Karpas-422 (cell line): ENCODE measurements at places on chromosomes 2 and 18. TPM values are rescaled to one million over a fixed set of nuclear protein-coding genes. Genes with fewer than 3 reads are reported as not detected.

Gene FEZ2
- total RNA-seq, result 32.7 and 37.7 TPM in 2 replicates

Gene LCT
- total RNA-seq, result 0.14 and 0.19 TPM in 2 replicates

Gene POTEJ
- total RNA-seq, result not detected in 2 replicates

Gene AQP12A
- total RNA-seq, result not detected in 2 replicates

Gene GPR35
- total RNA-seq, result 1.1 and 1.9 TPM in 2 replicates

Gene COL4A4
- total RNA-seq, result 0.41 and 0.72 TPM in 2 replicates

Gene ANKRD36B
- 69.9 and 79.2 TPM in 2 replicates for total RNA-seq

Gene NEU2
- total RNA-seq, result not detected in 2 replicates

DNA sequence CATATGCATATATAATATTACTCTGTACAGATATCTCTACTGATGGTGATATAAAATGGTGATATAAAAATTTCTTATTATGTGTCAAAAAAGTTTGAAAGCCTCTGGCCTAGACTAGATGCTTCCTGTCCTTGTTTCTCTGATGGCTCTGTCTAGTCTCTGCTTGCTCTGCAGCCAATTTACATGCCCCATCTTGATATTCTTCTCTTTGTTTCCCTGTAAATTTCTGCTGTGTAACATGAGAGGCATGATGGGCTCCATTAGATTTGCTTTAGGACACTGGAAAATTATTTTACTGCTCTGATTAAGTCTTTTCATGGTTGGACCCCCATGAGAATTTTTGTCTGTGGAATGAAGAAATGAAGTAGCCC, 24.3 kb downstream of the BABAM2 start:
- H3K36me3 ChIP-seq, result no peaks in the 10 kb centered on the region
- H3K27ac ChIP-seq, result no peak overlapping the region

- H3K27ac ChIP-seq, result no peak overlapping the region
- no peaks in the 10 kb centered on the region for H3K27me3 ChIP-seq
- no peaks in the 10 kb centered on the region for H3K4me1 ChIP-seq
- DNase-seq, result no peak
- H3K36me3 ChIP-seq, result no peaks in the 10 kb centered on the region
Observed at GRCh38 chr2:5315512-5315911, 376.7 kb upstream of the SOX11 start.

- no peaks in the 10 kb centered on the region for H3K27me3 ChIP-seq
- DNase-seq, result peak; percentile 95
- peak overlapping the region; percentile 95 for H3K27ac ChIP-seq
- peak overlapping the region; percentile 57 for H3K4me3 ChIP-seq
- no peaks in the 10 kb centered on the region for H3K36me3 ChIP-seq
Observed at GRCh38 chr18:31500051-31500688, 2.2 kb downstream of the DSG2 start.

GRCh38 chr18:45617284-45617683, 2.0 kb downstream of the SLC14A2 start:
- DNase-seq, result no peak
- no peaks in the 10 kb centered on the region for H3K27me3 ChIP-seq
- no peak overlapping the region for H3K4me3 ChIP-seq
- no peaks in the 10 kb centered on the region for H3K4me1 ChIP-seq
- H3K36me3 ChIP-seq, result no peaks in the 10 kb centered on the region
- H3K27ac ChIP-seq, result no peak overlapping the region

DNA sequence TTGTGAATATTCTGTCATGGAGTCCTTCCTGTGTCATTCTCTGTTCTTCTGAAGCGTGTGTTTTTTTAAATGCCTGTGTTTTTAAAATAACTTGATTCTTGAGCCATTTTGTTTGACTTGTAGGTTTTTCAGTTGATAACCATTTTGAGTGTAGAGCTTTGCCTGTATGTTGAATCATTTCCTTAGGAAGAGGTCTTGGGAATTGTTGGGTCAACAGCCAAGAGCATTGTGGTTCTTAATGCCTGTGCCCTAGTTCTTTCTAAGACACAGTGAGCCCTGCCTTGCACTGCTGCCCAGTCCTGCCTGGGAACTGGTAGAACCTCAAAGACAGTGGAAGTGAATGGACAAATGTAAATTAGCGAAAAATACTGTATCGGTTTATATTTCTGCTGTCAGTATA, 25.9 kb downstream of the RAB12 start:
- H3K27me3 ChIP-seq, result no peaks in the 10 kb centered on the region
- no peaks in the 10 kb centered on the region for H3K4me1 ChIP-seq
- H3K27ac ChIP-seq, result no peak overlapping the region
- no peak for DNase-seq

DNA sequence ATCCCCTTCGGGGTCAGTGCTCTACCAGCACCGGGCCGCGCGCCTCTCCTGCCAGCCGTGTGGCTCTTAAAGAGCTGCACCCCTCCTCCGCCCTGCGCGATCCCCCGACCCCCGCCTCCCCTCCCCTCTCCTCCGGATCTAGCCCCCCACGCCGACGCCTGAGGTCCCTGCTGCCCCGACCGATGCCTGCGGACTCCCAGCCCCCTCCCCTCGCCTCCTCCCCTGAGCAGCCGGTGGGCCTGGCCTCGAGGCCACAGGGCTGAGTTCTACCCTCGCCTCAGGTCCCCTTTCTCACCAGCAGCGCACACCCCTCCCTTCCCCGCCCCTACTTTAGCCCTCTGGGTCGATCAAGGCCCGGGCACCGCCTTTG, 5.8 kb upstream of the SIX3 start:
- DNase-seq, result no peak
- H3K27me3 ChIP-seq, result no peaks in the 10 kb centered on the region
- H3K27ac ChIP-seq, result no peak overlapping the region
- H3K4me3 ChIP-seq, result no peak overlapping the region

DNA sequence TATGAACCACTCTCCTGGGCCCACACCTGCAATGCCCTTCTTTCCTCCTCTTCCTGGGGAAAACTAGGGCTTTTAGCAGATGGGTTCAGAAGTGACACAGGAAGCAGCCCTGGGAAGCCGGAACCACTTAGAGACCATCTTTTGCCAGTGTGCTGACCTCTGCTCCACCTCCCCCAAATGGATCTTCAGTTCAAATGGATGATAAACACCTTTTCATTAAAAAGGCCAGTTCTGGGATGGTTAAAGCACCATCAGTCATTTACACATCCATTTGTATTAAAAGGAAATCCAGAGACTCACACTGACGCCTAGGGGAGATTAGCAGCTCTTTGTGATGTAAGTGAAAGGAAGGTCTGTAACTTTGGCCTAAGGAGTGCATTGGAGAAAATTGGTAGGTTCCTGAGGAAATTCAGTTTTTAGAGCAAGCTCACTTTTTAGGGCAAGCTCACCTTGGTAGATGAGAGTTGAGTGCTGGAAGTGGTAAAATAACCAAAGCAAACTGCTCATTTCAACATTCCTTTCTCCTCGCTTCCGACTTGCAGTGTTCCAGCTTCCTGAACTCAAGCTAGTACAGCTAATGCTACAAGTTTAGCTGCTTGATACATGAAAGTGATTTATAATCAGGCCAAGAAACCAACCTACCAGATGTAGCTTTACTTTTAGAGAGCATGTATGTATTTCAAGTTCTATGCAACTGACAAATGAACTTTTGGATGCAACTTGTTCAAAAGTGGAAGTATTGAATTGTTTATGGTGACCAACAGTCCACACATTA, 47.7 kb downstream of the ACTR2 start:
- DNase-seq, result no peak
- H3K4me3 ChIP-seq, result no peak overlapping the region
- no peaks in the 10 kb centered on the region for H3K27me3 ChIP-seq
- peaks cover 29% of the 10 kb centered on the region for H3K36me3 ChIP-seq
- no peak overlapping the region for H3K27ac ChIP-seq

DNA sequence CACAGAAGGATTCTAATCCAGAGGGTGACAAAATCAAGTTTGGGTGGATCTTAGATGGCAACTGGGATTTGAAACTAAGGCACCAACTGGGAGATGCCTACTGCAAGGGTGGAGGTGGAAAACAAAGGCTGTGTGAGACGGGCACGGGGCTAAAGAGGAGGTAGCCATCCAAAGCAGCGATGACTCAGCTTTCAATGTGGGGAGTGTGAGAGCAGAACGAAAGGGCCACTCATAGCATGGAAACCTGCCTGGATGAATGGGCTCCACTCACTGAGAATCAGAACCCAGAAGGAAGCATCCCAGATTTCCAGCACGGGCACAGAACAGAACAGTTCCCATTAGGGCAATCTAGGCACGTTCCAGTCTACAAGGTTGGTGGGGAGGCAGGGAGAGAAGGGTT, 159.5 kb downstream of the COL4A4 start:
- H3K27ac ChIP-seq, result no peak overlapping the region
- H3K4me3 ChIP-seq, result no peak overlapping the region
- H3K36me3 ChIP-seq, result no peaks in the 10 kb centered on the region
- H3K27me3 ChIP-seq, result no peaks in the 10 kb centered on the region
- no peak for DNase-seq

- no peak for DNase-seq
- H3K4me1 ChIP-seq, result no peaks in the 10 kb centered on the region
- H3K36me3 ChIP-seq, result no peaks in the 10 kb centered on the region
Observed at GRCh38 chr2:236819275-236820002, 249.8 kb downstream of the ACKR3 start.

DNA sequence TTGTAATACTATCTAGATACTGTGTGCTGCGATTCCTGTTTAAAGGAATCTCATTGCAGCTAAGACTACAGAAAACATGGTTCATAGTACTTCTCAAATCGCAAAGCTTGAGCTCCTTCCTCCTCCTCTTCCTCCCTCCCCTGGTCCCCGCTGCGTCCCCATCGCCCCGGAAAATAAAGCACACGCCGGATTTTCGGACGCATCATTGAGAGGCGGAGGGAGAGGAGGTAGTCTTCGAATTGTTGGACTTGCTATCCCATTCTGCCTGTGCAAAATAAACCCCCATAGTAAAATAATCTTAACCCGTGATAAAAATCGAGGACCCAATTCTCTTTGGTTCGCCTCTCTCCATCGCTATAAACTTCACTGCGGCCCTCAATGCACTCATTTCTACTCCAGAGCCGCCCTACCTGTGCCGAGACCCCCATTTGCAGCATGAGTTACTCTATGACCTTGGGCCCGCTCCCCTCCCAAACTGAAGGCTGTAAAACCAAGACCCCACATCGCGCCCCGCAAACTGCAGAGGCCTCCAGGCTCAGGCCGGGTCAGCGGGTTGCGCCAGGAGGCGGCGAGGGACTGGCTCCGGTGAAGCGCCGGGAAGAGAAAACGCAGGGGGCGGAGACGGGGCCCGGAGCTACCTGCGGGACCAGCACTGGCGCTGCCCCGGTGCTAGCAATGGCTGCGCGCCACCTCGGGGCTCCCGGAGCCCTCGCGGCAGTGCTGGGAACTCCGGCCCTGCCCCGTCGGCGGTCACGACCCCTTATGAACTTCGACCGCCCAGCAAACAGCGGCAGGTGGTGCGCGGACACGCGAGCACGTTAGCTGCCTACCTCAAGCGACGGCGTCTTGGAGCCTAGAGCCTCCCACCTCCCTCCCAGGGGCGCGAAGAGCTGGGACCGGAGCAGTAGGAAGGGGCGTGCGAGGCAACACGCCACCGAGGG, 649 bp downstream of the ESCO1 start:
- peaks cover 26% of the 10 kb centered on the region for H3K4me1 ChIP-seq
- DNase-seq, result peak; percentile 84
- H3K4me3 ChIP-seq, result peak overlapping the region; percentile 86
- H3K27me3 ChIP-seq, result no peaks in the 10 kb centered on the region

DNA sequence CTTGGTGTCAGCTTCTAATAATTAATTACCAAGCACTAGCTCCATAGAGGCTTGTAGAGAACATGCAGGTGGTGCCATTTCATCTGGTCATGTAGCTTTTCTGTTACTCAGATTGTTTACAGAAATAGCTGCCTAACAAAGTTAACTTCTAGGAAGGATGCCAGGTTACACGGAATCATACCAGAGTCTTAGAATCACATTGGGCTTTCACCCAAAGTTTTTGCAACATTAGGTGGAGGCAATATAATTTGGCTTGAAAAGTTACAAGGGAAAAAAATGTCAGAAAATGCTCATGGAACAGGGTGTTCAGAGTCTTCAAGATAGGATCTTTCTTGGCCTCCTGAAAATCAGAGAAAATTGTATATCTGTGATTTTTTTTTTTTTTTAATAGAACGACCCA, 135.6 kb downstream of the ARHGAP15 start:
- no peaks in the 10 kb centered on the region for H3K36me3 ChIP-seq
- peaks cover 5% of the 10 kb centered on the region for H3K4me1 ChIP-seq
- no peak overlapping the region for H3K4me3 ChIP-seq
- DNase-seq, result no peak
- H3K27me3 ChIP-seq, result no peaks in the 10 kb centered on the region
- H3K27ac ChIP-seq, result no peak overlapping the region

DNA sequence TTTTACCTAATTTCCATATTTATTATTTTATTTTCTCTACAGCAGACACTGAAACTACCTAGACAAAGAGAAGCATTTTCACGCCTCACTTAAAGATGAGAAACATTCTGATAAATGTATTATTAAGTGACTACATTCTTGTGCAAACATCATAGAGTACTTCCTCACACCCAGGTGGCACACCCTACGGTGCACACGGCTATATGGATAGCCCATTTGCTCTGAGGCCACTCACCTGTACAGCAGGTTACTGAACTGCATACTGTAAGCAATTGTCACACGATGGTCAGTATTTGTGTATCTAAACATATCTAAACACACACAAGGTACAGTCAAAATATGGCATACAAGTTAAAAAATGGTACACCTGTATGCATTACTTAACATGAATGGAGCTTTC, 481.4 kb downstream of the CMPK2 start:
- no peaks in the 10 kb centered on the region for H3K36me3 ChIP-seq
- no peak overlapping the region for H3K27ac ChIP-seq
- H3K4me1 ChIP-seq, result peaks cover 6% of the 10 kb centered on the region
- no peak for DNase-seq

DNA sequence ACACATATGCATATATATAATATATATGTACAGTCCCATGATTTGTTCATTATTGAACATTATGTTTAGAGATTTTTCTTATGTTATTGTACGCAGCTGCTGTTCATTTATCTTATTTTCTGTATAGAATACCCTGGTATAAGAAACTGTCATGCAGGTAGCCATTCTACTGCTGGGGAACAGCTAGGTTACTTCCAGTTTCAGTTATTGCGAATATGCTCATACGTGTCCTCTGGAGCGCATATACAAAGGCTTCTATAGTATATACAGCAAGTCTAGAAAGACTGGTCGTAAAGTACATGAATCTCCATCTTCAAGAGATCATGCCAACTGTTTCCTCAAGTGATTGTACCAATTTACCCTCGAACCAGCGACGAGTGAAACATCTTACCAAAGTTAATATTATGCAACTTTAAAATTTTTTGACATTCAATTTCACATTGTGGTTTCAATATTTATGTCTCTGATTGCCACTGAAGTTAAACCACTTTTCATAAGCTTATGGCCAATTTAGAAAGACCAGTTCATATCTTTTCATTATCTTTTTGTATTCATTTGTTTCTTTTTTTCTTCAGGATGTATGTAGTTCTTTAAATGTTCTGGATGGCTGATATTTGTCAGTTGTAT, 53.5 kb downstream of the RDH14 start:
- H3K27ac ChIP-seq, result no peak overlapping the region
- no peak overlapping the region for H3K4me3 ChIP-seq
- DNase-seq, result no peak
- no peaks in the 10 kb centered on the region for H3K27me3 ChIP-seq
- no peaks in the 10 kb centered on the region for H3K36me3 ChIP-seq
